ENCODE measurements at places on chromosomes 12 and 14.

DNA sequence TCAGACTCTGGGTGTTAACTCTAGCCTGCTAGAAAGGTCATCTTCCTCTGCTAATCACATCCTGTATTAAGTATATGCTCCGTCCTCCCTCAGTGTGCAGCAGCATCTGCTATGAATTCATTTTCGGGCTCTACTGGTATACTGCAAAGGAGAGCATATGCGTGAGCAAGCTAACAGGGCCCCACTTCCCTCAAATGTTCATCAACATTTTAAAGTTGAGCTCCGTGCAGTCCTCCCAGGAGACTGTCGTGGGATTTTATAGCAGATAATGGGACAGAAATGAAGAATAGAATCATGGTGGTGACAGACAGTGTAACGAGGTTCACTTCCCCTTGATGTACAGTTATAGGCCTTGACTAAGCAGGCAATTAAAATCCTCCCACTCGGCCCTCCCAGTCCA, 131.7 kb downstream of the PLXNC1 start:
- no peak for DNase-seq

GRCh38 chr12:4621511-4621910, 27.3 kb downstream of the AKAP3 start:
- no peak for DNase-seq

- DNase-seq, result no peak
Observed at GRCh38 chr12:52759218-52759617, 17.9 kb downstream of the KRT76 start.

- DNase-seq, result peak; percentile 42
Observed at GRCh38 chr12:55188974-55189556, 31.8 kb upstream of the OR10A7 start.

DNA sequence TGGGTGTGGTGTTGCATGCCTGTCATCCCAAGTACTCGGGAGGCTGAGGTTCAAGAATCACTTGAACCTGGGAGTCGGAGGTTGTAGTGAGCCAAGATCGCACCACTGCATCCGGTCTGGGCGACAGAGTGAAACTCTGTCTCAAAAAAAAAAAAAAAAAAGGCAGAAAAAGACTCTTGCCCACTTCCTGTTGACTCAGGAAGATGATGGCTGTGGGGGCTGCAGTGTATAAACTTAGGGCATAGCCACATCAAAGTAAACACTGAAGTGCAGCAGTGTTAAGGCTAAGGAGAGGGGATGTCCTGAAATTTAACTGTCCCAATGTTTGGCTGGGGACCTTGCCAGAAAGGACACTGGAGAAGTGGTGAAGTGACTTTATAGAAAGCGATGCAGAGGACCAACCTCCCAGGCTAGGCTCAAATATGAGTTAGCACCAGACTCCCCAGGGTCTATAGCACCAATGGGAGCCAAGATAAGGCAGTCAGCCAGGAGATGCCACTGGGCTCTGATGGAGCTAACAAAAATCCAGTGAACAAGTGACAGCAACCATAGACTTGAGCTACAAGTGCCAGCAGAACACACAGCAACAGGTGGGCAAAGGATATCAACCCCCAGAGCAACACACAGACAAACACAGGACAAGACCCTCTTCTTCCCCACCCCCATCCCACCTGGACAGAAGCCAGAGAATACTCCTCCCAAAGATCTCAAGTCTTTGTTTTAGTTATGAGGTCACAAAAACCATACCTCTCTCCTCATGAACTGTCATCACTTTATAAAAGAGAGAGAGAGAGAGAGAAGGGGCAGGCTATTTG, 28.0 kb downstream of the NELL2 start:
- DNase-seq, result peak; percentile 68

GRCh38 chr14:24395609-24396582, 2.9 kb upstream of the NYNRIN start:
- no peak for DNase-seq

- DNase-seq, result peak; percentile 77
Observed at GRCh38 chr14:101819251-101819990, 57.9 kb downstream of the PPP2R5C start.

DNA sequence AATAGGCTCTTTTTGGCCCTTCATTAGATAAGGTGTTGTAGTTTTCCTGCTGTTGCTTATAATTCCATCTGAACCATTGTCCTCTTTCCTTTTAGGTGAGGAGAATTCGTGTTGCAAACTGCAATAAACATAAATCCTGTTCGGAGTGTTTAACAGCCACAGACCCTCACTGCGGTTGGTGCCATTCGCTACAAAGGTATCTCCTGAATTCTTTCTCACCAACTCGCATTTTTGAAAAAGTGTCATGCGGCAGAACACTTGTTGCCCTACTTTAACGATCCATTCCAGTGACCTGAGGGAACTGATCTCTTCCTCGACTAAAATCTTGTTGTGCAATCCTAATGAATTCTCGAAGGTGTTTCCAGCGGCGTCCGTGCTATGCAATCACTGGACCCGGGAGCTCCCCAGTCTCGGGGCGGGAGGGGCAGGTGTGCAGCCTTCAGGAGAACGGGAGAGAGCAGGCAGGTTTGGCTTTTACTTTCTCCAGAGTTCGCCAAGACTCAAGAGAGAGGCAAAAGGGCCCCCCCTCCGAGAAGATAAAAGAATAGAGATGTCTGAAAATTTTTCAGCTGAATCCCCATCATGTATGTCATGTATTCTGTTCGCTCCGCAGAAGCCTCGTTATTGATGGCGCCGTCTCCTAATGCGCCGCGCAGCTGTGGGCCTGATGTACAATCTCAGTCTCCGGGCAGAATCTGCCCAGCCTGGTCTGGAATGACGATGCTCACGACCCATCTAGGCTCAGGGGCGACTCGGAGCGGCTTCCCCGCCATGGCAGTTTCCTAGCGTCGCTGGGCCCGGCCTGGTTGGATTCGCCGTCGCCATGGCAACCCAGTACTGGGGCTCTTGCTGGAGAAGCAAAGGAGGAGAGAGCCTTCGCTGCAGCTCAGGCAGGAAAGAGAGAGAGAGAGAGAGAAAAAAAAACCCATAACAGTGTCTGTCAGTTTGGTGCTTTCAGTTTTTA, 38.2 kb downstream of the PLXNC1 start:
- no peak for DNase-seq

DNA sequence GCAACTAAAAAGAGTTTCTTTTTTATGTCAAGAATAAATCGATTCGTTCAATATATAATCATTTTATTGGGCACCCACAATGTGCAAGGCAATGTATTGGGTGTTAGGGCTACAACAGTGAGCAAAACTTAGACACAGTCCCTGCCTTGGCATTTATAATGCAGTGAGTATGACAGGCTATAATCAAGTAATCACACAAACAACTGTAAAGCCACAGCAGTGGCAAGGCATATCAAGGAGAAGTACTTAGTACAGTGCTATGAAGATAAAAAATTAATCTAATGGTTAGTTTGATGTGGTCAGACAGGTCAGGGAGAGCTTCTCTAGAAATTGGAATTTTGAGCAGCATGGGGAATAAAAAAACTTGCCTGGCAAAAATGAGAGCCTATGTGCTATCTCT, 39.5 kb upstream of the OTOGL start:
- DNase-seq, result no peak

DNA sequence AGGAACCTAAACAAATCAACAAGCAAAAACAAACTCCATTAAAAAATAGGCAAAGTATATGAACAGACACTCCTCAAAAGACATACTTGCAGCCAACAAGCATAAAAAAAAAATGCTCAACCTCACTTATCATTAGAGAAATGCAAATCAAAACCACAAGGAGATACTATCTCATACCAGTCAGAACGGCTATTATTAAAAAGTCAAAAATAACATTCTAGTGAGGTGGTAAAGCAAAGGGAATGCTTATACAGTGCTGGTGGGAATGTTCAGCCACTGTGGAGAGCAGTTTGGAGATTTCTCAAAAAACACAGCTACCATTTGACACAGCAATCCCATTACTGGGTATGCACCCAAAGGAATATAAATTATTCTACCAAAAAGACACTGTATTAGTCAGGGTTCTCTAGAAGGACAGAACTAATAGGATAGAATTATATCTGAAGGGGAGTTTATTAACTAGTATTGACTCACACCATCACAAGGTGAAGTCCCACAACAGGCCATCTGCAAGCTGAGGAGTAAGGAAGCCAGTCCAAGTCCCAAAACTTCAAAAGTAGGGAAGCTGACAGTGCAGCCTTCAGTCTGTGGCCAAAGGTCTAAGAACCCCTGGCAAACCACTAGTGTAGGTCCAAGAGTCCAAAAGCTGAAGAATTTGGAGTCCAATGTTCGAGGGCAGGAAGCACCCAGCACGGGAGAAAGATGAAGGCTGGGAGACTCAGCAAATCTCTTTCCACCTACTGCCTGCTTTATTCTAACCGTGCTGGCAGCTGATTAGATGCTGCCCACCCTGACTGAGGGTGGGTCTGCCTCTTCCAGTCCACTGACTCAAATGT, 101.6 kb upstream of the KRAS start:
- DNase-seq, result no peak

- DNase-seq, result no peak
Observed at GRCh38 chr12:100671396-100672074, 98.1 kb downstream of the GAS2L3 start.

DNA sequence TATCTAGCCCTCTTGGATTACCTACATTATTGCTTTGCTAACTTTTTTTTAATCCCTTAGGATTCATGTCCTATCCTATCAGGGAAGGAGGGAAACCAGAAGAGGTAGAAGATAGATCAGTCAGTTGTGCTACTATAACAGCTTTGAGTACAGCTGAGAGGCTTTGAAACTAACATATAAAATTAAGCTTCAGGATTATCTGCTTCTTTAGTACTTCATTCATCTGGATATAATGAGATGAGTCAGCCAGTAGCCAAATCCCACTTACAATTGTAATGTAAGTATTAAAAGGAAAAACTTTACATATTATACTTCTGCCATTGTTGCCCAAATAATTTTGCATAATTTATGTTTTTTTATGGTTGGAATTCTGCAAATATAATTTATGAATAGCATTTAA, 33.4 kb upstream of the ANO6 start:
- no peak for DNase-seq

DNA sequence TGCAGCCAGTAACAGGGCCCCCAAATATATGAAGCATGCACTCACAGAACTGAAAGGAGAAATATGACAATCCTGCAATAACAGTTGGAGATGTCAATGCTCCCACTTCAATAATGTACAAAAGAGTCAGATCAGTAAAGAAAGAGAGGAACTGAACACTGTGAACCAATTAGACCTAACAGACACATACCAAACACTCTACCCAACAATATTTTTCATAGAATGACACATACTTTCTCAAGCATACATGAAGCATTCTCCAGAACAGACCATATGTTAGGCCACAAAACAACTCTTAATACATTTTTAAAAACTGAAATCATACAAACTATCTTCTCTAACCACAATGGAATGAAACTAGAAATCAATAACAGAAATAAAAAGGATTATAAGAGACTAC, 80.2 kb downstream of the ELK3 start:
- no peak for DNase-seq

- DNase-seq, result no peak
Observed at GRCh38 chr12:85299053-85299452, 19.0 kb downstream of the ALX1 start.

GRCh38 chr14:52402812-52403526, 88.9 kb downstream of the PTGER2 start:
- DNase-seq, result no peak

DNA sequence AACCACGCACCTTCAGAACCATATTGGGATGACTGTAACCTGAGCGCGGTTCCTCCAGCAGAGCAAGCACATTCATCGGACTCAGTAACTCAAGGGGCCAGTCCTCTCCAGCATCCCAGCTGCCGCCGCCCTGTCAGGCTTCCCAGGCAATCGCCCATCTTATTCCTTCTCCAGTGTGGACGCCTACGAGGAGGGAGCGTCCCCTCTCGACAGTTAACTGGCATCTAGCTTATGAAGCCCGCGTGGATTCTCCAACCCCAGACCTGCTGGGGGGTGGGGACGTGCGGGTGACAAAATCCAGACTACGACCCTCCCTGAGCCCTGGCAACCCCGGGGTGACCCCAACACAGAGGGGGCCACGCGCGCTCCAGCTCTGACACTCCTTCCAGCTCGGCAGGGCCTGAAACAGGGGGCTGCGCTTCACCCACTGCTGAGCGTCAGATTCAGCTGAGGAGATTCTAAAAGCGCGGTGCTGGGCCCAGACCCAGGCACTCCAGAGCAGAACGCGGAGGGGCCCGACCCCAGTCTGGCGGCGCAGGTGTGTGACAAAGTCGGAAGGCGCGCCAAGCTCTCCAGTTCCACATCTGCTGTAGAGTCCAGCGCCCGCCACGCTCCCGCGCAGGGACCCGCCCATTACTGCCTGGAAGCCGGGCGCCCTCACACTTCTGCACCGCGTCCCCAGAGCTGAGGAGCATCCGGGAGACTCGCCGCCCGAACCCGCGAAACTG, 43.9 kb upstream of the ESR2 start:
- DNase-seq, result peak; percentile 50

DNA sequence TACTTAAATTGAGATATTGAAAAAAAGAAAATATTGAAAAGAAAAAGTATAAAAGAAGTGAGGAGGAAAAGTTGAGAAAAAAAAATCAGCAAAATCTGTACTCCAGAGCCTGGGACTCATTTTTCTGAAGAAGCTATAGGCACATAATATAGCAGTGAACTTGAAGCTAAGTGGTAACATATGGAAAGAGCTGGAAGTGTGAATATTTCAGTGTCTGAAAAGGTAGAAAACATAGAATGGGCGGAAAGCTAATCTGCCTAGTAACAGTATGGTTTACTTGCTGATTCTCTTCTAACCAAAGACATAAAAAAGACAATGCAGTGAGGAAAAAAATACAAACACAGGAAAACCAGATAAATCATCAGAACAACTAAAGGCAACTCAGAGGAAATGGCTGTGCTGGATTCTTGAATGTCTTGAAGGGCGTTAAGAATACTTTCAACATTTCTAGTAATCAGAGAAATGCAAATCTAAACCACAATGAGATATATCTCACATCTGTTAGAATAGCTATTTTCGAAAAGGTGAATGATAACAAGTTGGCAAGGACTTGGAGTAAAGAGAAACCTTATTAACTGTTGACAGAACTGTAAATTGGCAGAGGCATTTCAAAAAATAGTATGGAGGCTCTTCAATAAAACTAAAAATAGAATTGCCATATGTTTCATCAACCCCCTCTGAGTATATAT, 784.6 kb downstream of the LRFN5 start:
- no peak for DNase-seq

- no peak for DNase-seq
Observed at GRCh38 chr12:107243341-107243740, 150.0 kb upstream of the CRY1 start.
